Effector memory CD4-positive, alpha-beta T cell (primary cell): ENCODE measurements at places on chromosomes 1 and 21.

GRCh38 chr1:24111996-24112779, at the start of gene MYOM3:
Gene MYOM3, minus strand, starts transcription at chr1:24112135. Its CDS starts 3,499 bp downstream, at chr1:24108636.
- peak; percentile 23 for DNase-seq

DNA sequence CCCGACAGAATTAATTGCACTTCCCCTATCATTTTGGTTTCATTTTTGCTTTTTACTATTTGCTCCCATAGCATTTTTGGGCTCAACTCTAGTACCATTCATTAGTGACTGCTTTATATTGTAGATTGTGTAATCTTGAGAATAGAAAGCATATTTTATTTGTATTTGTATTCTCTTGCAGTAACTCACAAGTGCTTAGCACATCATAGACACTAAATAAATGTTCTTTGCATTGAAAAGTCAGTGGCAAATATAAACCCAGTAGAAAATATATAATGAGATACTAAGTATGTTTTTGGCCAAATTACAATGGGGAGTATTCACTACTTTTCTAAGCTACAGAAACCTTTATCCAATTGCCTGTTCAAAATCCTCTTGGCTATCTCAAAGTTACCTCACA, 359.7 kb upstream of the CAMK1G start:
- no peak for DNase-seq

DNA sequence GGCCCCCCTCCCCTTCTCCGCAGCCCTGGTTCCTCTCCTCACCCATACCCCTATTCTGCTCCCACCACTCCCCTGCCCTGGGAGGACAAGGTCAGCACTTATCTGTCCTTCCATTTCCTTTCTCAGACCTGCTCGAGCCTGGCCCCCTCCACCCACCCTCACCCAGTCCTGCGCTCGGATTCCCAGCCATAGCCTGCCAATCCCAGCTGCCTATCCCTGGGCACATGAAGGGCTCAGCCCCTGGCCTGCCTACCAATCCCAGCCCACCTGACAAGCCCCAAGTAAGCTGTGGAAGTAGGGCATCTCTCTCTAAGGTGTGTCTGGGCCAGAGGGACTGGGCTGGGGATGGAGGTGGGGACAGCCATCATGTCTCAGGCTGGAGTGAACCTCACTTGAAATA, 5.4 kb downstream of the BLACAT1 start:
- DNase-seq = no peak

- peak; percentile 12 for DNase-seq
These were observed 196.5 kb downstream of the DYRK1A start for GRCh38 chr21:37562920-37563640.

DNA sequence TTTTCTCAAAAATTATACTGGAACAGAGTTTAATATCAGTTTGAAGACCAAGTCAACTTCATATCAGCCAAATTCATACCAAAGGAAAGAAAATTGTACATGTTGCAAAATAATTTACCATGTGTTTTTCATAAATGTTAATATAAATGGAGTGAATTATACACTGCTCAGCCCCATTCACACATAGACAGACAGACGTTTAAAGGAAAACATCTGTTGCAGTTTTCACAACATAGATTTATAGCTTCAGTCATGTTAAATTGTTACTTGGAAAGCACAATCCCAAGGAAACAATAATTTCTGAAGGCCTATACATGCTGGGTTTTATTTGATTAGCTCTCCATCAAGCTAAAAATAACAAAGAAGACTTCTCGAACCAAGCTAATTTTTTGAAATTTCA, 27.8 kb upstream of the HYI start:
- DNase-seq = no peak

- DNase-seq = no peak
These were observed 123.7 kb downstream of the MATN1 start for GRCh38 chr1:30599721-30600120.

GRCh38 chr1:244863491-244864252, 671 bp downstream of the HNRNPU start:
- DNase-seq = no peak

- no peak for DNase-seq
These were observed 14.7 kb downstream of the RNF2 start for GRCh38 chr1:185059950-185060571.

- DNase-seq = no peak
These were observed 28.7 kb downstream of the FMO2 start for GRCh38 chr1:171213559-171214454.

GRCh38 chr1:156864796-156865195, 4.1 kb downstream of the NTRK1 start:
- DNase-seq = no peak

DNA sequence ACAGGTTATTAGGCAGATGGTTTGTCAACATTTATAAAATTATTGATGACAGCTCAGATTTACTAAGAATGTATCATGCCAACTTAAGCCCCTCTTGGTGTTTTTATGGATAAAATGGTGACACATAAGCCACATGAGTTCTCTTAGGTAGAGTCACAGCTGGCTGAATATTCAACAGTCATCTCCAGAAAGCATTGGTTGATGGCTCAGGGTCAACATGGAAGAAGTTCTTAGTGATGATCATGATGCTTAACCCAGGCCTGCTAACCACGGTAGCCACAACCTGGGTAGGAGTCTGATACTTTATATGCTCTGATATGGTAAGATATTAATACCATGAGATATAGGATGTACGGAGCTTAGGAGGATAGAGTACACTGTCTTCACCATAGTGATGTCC, 46.4 kb upstream of the SIPA1L2 start:
- DNase-seq = no peak

DNA sequence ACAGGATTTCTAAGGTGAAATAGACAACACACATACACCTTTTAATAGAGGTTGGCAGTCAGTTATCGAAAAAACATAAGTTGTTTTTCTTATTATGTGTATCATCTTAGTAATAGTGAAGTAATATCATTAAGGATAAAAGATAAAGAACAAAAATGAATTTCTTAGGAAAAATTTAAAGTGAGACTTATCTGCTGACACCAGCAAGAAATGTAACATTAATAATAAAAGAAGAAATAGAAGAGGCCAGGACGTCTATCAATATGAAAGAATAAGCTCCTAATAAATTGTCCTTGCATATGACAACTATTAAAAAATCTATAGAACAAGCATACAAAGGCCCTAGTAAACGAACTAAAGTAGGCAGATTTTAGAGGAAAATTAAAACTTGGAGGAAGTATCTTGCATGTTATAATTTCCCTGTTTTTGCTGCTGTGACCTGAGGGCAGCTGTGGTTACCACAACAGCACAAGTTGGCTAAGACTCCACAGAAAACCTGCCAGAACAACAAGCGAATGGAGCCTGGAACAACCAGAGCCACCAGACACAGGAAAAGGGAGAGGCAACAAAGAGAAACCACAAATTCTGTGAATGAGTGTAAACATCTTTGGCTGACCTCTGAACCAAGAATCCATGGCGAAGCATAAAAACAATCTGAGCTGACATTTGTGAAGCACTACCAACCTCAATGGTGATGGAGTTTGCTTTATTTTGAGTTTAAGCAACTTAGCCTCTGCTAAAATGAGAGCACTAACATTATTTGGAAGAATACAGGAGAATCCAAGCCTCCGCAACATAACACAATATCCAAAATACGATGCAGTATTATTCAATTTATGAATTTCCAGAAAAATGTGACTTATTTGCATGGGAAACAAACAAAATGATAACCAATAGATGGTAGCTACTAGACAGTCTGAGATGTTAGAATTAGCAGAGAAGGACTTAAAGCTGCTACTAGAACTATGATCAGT, 207.5 kb downstream of the KCNT2 start:
- DNase-seq = no peak

GRCh38 chr1:160400223-160400645, at the start of gene VANGL2:
Gene VANGL2, plus strand, starts transcription at chr1:160400564. Its CDS starts 15,274 bp downstream, at chr1:160415838.
- no peak for DNase-seq

DNA sequence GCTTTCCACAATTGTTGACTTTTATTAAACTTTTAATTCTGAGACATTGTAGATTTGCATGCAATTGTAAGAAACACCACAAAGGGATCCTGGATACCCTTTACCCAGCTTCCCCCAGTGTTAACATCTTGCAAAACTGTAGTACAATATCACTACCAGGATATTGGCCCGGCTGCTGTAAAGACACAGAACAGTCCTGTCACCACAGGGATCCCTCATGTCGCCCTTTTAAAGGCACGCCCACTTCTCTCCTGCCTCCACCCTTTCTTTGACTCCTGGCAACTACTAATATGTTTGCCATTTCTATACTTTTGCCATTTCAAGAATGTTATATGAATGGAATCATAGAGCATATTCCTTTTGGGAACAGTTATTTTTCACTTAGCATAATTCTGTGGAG, 37.0 kb downstream of the NAV1 start:
- no peak for DNase-seq

DNA sequence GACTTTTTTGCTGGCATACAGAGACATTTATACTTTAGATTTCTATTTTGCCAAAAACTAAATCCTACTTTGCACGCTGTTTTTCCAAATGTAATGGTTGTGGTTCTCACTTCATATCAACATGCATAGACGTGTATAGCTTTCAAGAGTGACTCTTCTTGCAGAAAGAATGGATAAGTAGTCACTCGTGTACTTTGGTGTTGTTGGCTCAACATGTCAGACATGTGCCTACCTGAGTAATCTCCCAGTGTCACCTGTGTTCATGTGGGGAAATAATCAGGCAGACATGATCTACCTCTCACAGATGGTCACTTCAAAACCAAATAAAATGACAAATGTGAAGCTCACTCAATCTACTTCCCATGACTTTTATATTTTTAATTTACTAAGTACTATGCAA, 73.1 kb downstream of the GPR88 start:
- DNase-seq = no peak

GRCh38 chr1:60904099-60904851, 178.1 kb upstream of the NFIA start:
- no peak for DNase-seq

DNA sequence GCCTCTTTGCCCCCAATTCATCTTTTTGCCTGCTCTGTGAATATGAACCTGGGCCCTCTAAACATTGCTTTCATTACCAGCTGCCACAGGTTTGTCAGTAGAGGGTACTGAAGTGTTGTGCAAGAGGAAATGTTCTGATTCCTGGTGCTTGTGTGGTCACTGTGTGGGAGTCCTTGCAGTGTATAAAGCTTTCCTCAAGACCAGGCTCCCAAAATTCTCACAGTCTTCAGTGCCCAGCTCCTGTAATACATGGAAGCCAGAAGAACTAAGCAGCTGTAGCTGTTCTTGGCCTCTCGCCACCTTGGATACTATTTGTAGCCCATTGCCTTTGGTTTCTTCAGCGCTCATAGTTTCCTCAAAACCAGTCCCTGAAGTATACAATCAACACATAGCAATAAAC, 1046.2 kb downstream of the BRINP3 start:
- no peak for DNase-seq

- DNase-seq = no peak
These were observed 539 bp downstream of the LAMC1 start for GRCh38 chr1:183023601-183024316.

- DNase-seq = no peak
These were observed 11.2 kb upstream of the SLC35E2B start for GRCh38 chr1:1703796-1704195.

DNA sequence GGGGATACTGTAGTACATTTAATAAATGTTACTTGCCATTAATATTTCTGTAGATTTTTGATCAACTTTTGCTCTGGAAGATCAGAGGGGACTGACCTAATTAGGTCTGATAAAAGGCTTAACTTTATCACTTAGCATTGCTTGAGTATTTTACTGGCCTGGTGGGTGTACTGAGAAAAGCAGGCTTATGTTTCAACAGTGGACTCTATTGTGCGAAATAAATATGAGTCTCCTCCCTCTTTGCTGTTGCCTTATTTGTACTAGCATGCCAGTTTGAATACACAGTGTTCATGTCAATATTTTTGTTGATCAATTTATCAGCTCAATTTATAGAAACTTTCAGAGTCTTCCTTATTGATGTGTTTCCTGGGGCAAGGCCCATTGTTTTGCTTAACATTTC, 49.1 kb downstream of the EBNA1BP2 start:
- no peak for DNase-seq

- DNase-seq = no peak
These were observed 62.6 kb upstream of the SPAG17 start for GRCh38 chr1:118247593-118247992.

DNA sequence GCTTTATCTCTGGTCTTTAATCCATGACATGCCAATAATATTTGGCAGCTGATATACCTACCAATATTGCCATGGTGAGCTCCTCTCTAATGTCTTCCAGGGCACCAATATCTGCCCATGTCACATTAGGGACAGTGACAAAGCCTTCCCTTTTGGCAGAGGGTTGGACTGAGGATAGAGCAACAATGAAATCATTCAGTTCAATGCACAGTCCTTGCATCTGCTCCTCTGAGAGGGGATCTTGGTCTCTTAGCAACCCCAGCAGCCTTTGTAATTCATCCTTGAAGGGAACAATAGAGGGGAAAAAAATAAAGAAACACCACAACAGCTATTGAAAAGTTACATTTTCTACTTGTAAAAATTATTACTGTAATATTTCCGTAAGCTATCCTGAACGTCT, 42.3 kb downstream of the NVL start:
- DNase-seq = no peak

DNA sequence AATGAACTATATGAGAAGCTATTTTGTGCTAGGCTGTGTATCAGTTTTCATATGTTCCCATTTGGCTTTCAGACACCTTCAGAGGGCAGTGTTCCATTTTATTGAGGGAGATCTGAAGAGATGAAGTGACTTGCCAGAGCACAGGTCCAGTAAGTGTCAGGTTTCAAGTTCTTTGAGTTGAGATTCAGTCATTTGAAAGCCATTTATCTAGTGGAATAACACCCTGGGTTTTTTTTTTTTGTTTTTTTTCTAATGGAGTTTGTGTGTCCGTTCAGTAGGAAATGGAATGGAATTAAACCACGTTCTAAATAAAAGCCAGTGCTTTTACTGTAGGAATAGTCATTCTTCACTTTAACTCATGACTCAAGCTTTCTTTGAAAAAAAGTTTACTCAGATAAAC, 652.9 kb upstream of the USP24 start:
- DNase-seq = no peak

GRCh38 chr1:18234790-18235242, 127.2 kb downstream of the IGSF21 start:
- no peak for DNase-seq

- DNase-seq = no peak
These were observed at the start of gene ARHGEF19 for GRCh38 chr1:16212251-16212961. Gene ARHGEF19, minus strand, starts transcription at chr1:16212652. Its CDS starts 3,598 bp downstream, at chr1:16209054.

DNA sequence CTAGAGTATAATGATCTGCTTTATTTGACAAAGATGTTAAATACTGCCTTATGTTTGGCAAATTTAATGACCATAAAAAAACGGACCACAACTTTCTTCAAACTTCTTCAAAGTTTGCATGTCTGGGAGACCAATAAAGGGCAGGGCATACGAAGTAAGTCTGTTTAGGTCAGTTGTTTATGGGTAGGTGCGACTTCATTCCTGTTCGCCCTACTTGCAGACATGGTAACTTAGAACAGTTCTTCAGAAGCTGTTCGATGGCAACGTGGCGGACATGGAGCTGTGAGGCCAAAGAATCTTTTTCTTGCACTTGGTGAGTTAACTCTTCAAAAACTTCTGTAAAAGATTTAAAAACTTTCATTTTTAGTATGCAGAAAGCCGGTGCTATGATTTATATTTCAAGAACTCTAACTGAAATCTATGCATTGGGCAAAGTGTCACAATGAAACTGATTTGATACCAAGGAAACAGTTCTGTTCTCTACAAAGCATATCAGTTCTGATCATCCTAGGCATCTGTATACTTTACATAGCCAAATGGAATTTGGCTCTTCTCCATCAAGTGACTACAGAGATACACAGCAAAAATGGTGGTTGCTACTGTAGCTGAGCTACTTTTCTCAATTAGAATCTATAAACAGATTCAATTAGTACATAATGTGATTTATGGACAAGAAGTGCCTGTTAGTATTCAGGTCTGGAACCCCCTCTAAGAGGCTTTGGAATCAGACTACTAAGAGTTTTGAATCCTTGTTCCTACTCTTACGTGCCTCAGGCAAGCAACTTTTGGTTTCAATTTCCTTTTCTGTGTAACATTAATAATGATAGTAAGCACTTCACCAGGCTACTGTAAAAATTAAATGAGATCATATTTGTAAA, 25.7 kb downstream of the C21orf91 start:
- DNase-seq = no peak
